Activated CD4-positive, alpha-beta T cell treated with anti-CD3 and anti-CD28 coated beads for 4 hours (primary cell): ENCODE measurements at places on chromosomes 5 and 9.

GRCh38 chr5:62421414-62421813 lies 8.9 kb downstream of the IPO11 start:
- no peak for DNase-seq

GRCh38 chr9:118128313-118128712 lies 424.1 kb downstream of the TLR4 start:
- DNase-seq, result no peak

DNA sequence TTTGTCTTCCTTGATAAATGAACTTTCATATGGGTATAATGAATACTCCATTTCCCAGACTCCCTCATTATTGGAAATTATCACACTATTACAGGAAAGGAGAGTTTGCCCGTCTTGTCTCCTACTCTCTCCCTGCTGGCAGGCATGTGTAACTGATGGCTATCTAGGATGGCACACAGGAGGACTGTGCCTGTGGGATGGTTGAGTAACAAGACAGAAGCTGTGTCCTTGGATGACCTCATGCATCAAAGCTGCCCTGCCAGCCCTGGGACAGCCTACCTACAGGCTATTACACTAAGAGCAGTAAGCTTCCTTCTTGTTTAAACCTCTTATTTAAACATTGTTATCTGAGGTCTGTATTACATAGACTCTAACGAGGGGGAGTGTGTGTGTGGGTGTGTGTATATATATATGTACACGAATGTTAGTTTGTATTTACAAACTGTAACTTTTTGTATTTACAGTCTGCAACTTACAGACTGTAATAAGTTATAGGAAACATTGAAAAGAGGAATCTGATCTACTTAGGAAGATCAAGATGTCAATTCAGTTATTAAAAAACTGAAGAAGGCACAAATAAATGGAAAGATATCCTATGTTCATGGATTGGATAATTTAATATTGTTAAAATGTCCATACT lies 247.6 kb upstream of the ACO1 start:
- no peak for DNase-seq

GRCh38 chr9:126443144-126443543 lies 116.5 kb downstream of the MVB12B start:
- DNase-seq, result no peak

GRCh38 chr5:607541-608428 lies 4.4 kb upstream of the CEP72 start:
- DNase-seq, result no peak

- DNase-seq, result no peak
These were observed 22.6 kb upstream of the CSF1R start for GRCh38 chr5:150108711-150109514.

- no peak for DNase-seq
These were observed 46.6 kb downstream of the MAP3K1 start for GRCh38 chr5:56861893-56862485.

- no peak for DNase-seq
These were observed 13.8 kb downstream of the WWC1 start for GRCh38 chr5:168305281-168305680.

DNA sequence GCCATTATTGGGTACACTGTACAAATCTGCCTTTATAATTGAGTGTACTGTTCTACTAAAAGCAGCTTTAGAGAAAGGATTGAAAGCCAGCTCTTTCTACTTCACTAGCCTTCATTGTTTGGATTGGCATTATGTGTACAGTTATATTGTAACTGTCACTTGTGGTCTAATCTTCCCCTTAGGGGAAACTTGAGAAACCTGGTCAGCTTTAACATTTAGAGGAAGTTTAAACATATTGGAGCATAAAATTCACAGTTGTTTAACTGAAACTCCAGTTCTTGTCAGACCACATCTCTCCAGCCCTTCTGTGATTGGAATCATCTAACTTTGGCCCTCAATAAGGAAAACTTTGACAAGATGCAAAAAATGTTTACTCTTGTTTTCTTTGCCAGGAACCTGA lies 24.6 kb downstream of the PIK3R1 start:
- DNase-seq, result no peak

- no peak for DNase-seq
These were observed 58.0 kb upstream of the PTPN3 start for GRCh38 chr9:109556061-109556460.

DNA sequence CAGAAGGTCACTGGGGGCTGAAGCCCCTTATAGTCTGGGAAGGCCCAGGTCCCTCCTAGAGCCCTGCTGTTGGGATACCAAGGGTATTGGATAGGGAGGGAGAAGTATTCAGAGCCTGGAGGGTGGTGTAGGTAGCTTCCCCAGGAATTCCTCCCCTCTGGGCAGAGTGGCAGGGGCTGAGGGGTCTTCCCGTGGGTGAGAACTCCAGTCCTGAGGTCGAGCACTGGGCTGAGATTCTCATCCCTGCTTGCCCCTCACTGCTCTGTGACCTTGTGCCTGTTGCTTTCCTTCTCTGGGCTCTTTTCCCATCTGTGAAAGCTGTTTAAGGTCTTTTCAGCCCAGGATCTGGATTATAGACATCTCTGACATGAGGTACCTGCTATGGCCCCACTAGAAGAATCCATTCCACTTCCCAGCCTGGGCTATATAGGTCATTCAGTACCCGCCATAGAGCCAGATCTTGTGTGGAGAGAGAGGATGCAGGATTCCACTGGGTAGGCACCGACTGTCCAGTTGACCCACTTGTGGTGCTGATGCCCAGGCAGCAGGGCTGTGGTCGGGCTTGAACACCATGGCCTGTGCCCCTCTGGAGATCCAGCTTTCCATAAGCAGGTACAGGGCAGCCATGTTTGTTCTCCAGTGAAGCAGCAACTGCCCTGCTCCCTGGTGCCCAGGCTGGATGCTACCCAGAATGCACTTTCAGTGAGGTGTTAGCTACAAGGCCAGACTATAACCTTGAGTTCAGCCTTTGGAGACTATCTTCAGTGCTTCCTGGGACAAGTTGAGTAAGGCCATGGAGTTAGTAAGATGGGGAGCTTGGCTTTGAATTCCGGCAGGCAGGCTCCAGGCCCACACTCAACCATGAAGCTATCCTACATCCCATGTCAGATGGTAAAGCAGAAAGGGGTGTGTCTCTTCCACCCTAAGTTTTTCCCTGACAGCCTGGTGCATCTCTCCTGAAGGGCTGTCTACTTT lies 60.1 kb downstream of the AMBP start:
- no peak for DNase-seq

DNA sequence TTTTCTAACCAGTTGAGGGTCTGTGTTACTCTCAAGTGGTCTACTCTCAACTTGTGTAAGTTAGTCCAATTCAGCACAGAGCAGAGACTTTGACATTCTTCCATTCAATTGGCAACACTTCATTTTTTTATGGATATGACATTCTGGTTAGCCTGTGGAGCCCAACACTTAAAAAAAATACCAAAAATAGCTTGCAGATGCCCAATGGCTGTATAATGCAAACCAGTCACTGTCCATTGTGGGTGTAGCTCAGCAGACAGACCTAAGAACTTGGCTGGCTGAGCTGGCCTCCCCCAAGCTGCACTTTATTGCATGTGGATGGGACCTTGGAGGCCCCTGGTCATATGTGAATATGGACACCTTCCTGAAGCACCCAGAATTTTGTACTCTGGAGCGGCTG lies 103.2 kb downstream of the DPYSL3 start:
- no peak for DNase-seq

DNA sequence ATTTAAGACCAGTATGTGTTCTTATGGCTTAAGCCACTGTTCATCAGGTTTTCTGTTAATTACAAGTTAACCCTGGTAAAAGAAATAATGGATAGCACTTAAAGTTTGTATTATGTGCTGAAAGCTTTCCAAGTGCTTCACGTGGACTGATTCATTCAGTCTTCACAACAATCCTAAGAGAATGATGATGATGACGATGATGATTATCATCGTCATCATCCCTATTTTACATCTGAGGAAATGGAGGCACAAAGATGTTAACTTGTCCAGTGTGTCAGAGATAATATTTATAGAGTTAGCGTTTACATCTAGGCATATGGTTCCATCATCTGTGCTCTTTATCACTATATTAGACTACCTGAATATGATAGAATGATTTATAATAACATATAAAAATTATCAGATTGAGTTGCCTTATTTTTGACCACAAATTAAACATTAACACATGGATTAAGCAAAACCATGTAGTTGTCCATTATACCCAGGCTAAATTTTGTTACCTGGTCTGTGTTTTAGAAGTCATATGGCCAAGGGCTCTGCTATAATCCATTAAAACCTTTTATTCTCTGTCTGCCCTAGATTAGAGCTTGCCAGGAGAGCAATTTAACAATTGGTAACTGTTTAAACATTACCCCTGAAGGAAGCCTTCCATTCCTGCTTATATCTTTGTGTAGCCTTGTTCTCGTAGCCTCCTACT lies 102.3 kb upstream of the MAP3K1 start:
- DNase-seq, result no peak

- DNase-seq, result no peak
These were observed 27.9 kb upstream of the FBXL7 start for GRCh38 chr5:15472116-15472515.

GRCh38 chr5:54861212-54861894 lies 124.0 kb downstream of the ESM1 start:
- no peak for DNase-seq

GRCh38 chr5:18403941-18404438 lies 769.7 kb downstream of the TAF11L14 start:
- DNase-seq, result no peak

- no peak for DNase-seq
These were observed 4.9 kb downstream of the SUSD1 start for GRCh38 chr9:112170235-112170634.

DNA sequence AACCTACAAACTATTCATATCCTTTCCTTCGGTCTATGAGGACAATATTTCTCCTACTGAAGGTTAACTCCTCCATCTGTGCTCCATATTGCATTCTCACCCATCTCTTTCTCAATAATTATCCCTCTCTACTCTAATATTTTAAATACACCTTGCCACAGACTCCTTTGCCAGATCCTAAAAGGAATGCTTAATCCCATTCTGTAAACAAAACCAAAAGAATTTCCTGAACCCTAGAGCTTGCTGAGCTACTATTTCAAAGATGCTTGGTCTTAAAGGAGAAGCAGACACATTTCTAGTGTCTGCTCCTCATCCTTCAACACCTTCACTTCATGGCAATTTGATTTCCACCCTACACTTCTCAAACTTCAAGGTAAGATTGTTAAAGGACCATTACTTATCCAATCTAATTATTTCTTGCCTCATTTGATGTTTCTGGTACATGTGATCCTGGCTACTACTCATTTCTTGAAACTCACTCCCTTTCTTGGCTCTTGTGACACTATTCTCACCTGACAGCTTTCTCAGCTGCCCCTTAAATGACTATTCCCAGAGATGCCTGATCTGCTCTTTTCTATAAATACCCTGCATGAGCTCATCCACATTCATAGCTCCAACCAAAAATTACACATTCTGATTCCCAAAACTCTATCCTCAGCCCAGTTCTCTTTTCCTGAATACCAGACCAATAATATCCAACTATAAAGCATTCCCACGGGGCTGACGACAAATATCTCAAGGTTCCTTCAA lies 20.2 kb downstream of the HOMER1 start:
- no peak for DNase-seq

- no peak for DNase-seq
These were observed 201.1 kb downstream of the SEMA5A start for GRCh38 chr5:9344751-9345240.

- DNase-seq, result no peak
These were observed at the start of gene TEK for GRCh38 chr9:27108981-27109541. Gene TEK (plus strand): TSS chr9:27109225. CDS start chr9:27109591, 366 bp downstream.

DNA sequence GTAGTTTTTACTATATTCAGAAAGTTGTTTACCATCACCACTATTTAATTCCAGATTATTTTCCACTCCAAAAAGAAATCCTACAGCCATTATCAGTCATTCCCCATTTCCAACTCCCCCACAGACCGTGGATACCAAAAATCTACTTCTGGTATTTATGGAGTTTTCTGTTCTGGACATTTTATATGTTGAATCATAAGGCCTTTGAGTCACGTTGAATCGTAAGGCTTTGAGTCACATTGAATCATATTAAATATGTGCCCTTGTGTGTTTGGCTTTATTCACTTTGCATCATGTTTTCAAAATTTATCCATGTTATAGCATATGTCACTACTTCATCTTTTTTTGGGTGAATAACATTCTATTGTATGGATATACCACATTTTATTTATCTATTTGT lies 454.1 kb upstream of the NUDT12 start:
- DNase-seq, result no peak

DNA sequence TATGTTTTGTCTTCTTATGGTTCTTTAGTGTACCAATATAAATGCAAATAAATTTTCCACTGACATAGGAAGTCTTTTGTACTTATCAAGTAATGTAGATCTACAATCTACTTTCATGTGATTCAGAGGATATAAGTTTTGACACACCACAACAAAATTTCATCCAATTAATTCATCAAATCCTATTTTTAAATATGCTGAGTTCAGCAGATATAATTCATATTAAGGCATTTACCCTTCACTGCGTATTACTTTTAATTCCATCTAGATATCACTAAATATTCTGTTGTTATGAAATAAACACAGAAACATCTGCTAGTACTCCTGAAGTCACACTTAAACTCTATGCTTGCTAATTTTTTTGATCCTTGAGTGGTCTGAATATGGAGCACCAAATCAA lies 19.8 kb upstream of the ZNF354A start:
- DNase-seq, result no peak

GRCh38 chr5:42506662-42507061 lies 83.4 kb downstream of the GHR start:
- no peak for DNase-seq

DNA sequence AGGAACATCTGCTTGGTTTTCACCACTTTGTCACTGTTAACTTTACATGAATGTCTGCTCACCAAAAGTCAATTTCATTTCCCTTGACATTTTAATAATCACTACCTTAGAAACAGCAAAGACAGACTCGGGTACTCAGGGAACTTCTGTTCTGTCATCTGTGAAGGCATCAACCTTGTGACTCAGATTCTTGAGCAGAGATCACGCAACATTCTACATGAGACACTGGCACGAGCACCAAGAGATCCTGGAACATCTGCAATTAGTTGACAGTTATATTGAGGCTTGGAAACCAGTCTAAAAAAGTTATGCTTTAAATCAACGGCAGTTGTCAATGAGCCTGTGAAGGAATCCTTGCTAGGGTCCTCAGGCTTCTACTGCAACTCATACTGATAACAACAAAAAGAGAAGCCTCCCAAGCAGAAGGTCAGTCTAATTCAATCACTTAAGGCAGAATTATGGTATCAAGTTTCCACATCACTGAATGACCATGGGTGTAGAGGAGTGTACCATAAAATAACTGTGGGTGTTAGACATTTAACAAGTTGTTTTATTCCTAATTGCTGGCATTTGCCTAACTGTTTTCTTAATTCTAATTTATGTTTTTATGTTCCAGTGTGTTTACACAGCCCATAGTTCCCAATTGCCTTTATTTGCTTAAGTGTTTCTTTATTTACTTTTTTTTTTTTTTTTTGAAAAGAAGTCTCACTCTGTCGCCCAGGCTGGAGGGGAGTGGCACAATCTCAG lies 3.3 kb upstream of the PBX3 start:
- DNase-seq, result no peak

- no peak for DNase-seq
These were observed 182.6 kb upstream of the GNA14 start for GRCh38 chr9:77830618-77831285.

- DNase-seq, result no peak
These were observed at the start of gene ANXA1 for GRCh38 chr9:73151653-73152542. Gene ANXA1 (plus strand): TSS chr9:73151865. CDS start chr9:73158536, 6,671 bp downstream.

GRCh38 chr5:134149571-134150303 lies 27.0 kb downstream of the SKP1 start:
- DNase-seq, result no peak

GRCh38 chr5:5882706-5883105 lies 460.2 kb downstream of the ICE1 start:
- no peak for DNase-seq

- DNase-seq, result peak; percentile 29
These were observed 15.3 kb downstream of the GCNT4 start for GRCh38 chr5:75037106-75037505.
